SK-N-SH treated with all-trans-retinoic acid at 6 μM for 48 hours (cell line): ENCODE measurements at places on chromosomes 5 and 9.
A peak's percentile ranks its signal among the peaks of the same experiment; 100 is the strongest.

DNA sequence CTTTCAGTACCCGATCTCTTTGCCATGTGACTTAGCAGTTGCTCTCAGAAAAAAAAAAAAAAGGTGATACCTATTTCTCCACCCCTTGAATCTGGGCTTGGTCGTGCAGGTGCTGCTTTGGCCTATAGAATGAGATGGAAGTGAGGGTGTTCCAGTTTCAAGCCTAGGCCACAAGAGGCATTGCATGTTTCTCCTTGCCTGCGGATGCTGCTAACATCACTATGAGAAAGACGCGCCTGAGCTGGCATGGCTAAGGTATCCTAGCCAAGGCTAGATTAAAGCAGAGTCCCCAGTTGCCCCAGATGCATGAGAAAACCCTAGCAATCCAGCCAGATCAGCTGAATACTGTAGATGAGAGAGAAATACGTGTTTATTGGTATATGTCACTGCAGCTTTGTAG, 14.7 kb upstream of the CSF1R start:
- no peak for ATAC-seq

DNA sequence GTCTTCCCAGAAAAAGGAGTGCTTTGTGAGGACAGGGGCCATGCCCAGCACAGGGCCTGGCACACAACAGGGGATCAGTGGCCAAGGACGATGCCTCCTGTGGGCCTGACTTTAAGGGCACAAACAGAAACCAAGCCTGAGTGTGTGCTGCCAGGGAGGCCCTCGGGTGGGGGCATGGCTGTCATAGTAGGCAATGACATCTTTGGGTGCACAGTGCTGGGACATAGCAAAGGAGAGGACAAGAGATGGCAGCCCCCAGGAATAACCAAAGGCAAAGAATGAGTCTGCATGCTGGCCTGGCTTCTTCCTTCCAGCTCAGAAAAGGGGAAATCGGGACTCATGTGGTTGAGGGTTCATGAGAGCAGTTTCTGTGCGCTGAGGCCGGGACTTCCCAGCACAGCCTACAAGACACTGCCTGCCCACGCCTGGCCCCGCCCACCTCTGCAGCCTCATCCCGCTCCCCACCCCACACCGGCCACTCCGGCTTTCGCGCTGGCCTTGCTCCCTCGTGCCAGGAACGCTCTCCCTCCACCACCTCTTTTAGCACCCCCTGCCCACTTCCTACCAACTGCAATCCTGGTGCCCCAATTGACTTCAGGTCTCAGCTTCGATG, 13.8 kb upstream of the LHX2 start:
- ATAC-seq = peak; percentile 62

- no peak for ATAC-seq
These were observed 159.4 kb upstream of the S1PR3 start for GRCh38 chr9:88831713-88832407.

DNA sequence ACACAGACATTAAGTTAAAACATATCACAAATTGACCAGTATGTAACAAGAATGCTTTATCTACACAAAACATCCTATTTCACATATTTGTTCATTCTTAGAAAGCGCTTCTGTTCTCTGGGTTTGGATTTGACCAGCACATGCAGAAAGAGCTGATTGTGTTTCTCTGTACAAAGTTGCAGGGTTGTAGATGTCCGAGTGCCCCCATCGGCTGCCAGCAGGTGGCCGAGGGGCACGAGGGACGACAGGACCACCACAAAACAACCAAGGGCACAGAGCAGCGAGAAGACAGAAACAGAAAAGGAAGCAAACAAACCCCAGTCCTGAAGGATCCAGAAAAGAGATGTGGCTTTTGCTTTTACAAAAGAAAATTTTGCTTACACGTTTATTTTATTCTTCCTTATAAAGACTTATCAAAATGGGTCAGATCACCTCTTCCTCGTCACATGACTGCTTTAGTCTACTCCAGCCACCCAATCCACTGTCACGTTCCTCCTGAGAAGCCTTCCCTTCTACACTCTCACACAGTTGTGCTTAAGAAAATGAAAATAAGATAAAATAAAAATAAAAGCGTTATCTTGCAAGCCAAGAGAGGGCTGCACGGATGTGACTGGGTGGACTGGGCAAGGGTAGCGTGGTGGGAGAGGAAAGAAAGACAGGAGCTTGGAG, 9.5 kb downstream of the OTP start:
- ATAC-seq = no peak

GRCh38 chr5:159341145-159341544, 10.9 kb upstream of the IL12B start:
- ATAC-seq = peak; percentile 11; the same call in 2 of the 3 replicates

DNA sequence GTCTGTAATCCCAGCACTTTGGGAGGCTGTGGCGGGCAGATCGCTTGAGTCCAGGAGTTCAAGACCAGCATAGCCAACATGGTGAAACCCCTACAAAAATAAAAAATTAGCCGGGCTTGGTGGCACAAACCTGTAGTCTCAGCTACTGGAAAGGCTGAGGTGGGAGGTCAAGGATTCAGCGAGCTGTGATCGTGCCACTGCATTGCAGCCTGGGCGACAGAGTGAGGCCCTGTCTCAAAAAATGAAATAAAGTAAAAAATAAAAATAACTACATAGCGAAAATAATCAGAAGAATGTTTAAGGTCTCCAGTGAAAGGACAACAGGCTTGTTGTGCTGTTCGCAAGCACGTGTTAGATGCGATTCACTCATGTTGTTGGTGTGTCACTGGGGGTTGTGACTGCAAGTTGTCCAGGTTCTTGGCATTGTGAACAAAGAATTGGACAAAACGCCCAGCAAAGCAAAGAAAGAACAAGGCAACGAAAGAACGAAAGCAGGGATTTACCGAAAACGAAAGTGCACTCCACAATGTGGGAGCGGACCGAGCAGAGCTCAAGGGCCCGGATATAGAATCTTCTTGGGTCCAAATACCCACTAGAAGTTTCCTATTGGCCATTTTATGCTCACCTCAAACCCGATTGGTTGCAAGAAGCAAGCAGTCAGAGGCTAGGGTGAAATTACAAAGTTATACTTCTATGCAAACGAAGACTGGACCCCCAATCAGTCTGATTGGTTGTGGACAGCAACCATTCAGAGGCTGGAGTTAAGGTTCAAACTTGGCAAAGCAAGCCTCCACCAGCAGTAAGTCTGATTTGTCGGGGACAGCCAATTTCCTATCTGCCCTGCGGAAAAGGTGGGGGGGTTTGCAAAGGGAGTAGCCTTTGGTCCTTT, 844 bp upstream of the MCCC2 start:
- peak; percentile 84 for ATAC-seq

DNA sequence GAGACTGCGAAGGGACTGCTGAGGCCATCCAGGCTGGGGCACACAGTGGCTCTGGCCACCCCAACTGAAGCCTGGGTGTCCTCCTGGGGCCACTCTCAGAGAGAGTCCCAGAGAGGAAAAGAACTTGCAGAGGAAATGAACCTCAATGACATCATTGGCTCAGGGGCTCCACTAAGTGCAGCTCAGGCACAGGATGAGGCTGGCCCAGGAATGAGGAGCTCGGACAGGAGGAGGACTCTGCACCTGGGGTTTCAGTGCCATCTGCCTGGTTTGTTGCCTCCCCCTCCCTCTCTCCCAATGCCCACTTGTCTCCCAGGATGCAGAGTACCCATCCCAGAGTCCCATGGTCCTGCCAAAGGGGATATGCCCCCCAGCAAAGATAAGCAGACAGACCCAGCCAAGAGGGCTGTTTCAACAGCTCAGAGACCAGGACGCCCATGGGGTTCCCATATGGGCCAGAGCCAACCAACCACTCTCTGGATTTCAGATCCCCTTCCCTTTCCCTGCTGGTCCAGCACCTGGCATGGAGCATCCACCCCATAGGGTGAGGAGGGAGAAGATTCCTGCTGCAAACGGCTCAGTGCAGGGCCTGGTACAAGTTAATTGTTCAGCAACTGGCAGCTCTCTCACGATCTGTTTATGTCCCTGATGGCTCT, 26.9 kb upstream of the OLFM1 start:
- ATAC-seq = no peak

DNA sequence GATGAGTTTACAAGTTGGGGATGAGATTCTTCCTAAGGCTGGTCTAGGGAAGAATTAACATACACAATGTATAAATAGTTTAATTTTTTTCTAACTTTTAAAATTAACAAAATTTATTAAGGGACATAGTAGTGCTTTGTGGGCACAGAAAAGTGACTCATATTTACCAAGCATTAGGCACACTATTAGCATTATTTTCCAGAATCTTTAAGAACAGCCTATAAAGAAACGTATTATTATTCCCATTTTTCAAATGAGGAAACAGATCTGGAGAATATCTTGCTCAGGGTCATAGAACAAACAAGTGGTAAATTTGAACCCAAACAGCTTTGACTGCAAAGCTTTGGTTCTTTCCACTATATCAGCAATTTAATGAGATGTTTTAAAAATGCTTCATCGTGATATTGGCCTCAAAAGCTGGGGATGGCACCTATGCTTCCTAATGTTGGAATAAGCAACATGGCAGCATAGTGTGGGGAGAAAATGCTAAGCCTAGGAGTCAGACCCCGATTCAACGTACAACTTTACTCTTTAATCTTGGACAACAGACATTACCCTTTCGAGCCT, 55.9 kb downstream of the ABCA1 start:
- no peak for ATAC-seq

DNA sequence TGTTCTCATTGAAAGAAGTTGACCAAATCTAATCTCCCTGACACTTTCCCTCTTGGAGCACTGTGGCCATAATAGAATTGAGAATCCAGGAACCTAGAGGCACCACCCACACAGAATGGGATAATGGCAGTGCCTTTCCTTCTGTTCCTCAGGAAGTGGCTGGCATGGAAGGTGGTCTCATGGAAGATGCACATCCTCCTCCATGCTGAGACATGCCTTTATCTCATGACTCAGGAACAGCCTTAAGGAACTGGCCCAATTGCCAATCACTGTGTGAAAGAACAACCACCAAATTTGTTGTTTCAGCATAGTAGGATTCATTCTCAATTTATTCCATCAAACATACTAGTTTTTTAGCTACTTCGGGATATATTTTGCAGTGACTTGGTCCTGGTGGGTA, 137.5 kb upstream of the RASGRF2 start:
- ATAC-seq = no peak
